Adipocyte (in vitro differentiated cells): ENCODE measurements at places on chromosomes 13 and 19.
A peak's percentile ranks its signal among the peaks of the same experiment; 100 is the strongest.

DNA sequence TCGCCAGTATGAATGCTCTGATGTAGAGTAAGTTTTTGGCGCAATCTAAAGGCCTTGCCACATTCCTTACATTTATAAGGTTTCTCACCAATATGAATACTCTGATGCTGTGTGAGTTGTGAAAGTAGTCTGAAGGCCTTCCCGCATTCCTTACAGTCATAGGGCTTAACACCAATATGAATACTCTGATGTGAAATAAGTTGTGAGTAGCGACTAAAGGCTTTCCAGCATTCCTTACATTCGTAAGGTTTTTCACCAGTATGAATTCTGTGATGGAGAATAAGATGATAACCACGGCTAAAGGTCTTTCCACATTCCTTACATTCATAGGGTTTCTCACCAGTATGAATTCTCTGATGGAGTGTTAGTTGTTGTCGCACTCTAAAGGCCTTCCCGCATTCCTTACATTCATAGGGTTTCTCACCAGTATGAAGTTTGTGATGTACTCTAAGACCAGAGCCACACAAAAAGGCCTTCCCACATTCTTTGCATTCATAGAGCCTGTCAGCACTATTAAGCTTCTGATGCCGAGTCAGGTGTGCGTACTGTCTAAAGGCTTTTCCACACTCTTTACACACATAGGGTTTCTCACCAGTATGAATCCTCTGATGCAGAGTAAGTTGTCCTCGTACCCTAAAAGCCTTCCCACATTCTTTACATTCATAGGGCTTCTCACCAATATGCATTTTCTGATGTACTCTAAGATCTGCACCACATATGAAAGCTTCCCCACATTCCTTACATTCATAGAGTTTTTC, 14.1 kb upstream of the ZFP14 start:
- DNase-seq, result no peak

GRCh38 chr13:48775285-48775684, 121.6 kb downstream of the CYSLTR2 start:
- DNase-seq, result no peak

DNA sequence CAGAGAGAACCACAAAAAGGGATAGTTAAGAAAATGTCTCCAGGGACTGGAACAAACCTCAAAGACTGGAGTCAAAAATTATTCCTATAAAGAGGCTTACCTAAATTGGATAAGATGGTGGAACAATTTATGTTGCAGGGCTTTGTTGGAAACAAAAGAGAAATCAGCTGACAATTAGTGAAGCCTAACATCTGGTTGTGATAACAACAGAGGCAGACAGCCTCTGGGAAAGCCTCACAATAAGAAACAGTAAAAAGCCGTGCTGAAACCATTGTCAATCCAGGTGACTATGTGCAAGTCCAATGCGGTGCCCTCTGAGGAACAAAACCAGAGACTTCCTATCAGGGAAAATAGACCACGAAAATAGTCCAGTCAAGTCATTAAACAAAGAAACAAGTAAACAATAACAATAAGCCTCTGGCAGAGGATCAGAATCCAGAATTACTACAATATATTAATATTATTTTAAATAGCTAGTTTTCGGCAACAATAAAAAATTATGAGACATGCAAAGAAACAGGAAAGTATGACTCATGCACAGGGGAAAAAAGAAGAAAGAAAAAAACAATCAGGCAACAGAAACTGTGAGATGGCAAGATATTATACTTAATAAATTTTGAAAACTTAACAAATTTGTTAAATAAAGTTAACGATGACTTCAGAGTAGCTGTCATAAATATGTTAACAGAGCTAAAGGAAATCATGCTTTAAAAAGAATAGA, 99.7 kb upstream of the RXFP2 start:
- peak; percentile 52 for DNase-seq

GRCh38 chr19:11199517-11199916, 2.2 kb upstream of the KANK2 start:
- DNase-seq, result no peak

- peak; percentile 73 for DNase-seq
These were observed 749 bp downstream of the GATAD2A start for GRCh38 chr19:19405971-19406877.
